ENCODE measurements at places on chromosomes 7 and 10. TPM values are rescaled to one million over a fixed set of nuclear protein-coding genes. Genes with fewer than 3 reads are reported as not detected.
A peak's percentile ranks its signal among the peaks of the same experiment; 100 is the strongest.

DNA sequence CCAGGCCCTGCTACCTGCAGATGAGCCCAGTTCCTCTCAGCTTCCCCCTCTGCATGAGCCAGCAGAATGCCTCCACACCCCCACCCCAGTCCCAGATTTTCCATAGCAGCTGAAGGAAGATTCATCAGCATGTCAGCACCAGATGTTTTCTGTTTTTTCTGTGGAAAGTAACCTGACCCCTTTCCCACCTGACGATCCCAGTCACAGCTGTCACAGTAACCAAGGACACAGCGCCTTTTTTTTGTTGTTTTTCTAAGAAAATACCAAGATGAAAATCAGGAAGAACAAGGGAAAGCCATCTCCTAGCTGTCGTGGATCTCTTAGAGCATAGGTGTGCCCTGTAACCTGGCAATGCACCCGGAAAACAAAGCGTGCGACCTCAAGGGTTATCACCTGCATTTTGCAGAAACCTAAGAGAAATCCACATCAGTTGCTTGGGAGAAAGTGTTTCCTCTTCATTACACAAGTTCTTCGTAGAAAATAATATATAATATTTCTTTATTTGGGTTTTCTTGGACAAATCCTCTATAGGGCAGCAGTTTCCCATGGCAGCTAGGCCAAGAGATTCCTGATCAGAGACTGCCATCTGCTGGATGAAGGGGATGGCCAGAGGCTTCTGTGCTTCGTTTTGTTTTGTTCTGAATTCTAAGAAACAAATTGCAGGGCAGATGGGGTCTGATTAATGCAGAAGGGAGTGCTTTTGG, 401.9 kb downstream of the TNS3 start:
- peaks cover 14% of the 10 kb centered on the region for H3K27me3 ChIP-seq
- H3K27ac ChIP-seq, result no peak overlapping the region
- H3K4me3 ChIP-seq, result no peak overlapping the region
- H3K36me3 ChIP-seq, result no peaks in the 10 kb centered on the region
- DNase-seq, result peak; percentile 89

GRCh38 chr10:541750-542371, 147.6 kb downstream of the DIP2C start:
- no peak overlapping the region for H3K4me3 ChIP-seq
- DNase-seq, result no peak
- H3K27ac ChIP-seq, result no peak overlapping the region
- no peaks in the 10 kb centered on the region for H3K27me3 ChIP-seq
- H3K4me1 ChIP-seq, result peaks cover 8% of the 10 kb centered on the region

Gene GIMAP4
- total RNA-seq, result not detected

Gene MKI67
- total RNA-seq, result 2.5 TPM
